ENCODE measurements at places on chromosomes 1 and 21. TPM values are rescaled to one million over a fixed set of nuclear protein-coding genes. Genes with fewer than 3 reads are reported as not detected.

Gene EDN2
- total RNA-seq: not detected

Gene KCNJ9
- not detected for total RNA-seq

- no peaks in the 10 kb centered on the region for H3K4me1 ChIP-seq
- no peaks in the 10 kb centered on the region for H3K36me3 ChIP-seq
- DNase-seq: no peak
- H3K27ac ChIP-seq: no peak overlapping the region
- H3K4me3 ChIP-seq: no peak overlapping the region
Observed at GRCh38 chr21:37717534-37717933, 198.7 kb downstream of the KCNJ6 start.

DNA sequence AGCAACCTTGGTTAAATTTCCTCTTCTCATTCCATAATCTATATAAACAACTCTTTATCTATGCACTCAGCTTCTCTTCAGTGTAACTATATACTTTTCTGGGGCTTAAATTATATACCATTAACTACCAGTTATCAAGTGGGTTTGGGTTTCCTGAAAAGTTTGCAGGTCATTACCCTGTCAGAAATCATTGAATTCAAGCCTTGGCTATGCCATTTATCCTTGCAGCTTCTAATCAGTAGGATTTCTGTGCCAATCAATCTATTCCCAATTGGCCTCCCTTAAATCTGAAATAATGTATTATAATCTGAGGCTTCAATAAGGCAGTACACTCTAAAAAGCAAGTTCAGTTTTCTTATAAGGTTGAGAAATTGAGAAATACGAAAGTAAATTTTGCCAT is 466.5 kb downstream of the NCAM2 start:
- no peak overlapping the region for H3K27ac ChIP-seq
- no peaks in the 10 kb centered on the region for H3K4me1 ChIP-seq
- no peak overlapping the region for H3K4me3 ChIP-seq
- no peaks in the 10 kb centered on the region for H3K36me3 ChIP-seq
- DNase-seq: no peak

DNA sequence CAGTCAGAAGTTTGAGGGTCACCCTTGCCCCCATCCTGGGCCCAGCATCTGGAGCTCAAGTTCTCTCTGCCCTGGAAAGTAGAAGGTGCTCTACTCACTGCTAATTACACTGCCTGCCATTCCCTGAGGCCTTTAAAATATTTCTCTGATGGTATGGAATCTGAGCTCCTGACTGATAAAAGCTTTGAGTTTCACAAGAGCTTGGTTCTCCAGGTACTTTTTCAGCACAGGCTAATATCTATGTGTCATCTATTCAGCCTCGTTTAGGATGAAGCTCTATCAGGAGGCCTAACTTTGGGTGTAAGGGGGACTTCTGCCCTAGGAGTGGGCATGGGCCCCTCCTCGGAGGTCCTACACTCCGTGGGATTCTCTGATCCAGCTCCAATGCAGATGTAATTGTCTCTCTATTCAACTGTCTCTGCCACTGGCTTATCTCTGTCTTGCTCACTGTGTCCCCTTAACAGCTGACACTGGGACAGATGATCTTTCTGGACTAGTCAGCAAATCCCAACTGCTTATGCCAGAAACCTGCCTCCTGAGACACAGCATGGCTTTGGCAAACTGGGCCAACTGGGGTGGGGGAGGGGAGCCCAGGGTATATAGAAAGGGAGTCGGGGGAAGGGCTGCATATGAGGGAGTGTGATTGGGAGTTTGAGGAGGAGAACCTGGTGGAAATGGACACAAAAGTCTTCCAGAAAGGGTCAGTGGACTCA is 104.2 kb upstream of the GADD45A start:
- H3K27ac ChIP-seq: no peak overlapping the region
- DNase-seq: no peak
- no peaks in the 10 kb centered on the region for H3K36me3 ChIP-seq

DNA sequence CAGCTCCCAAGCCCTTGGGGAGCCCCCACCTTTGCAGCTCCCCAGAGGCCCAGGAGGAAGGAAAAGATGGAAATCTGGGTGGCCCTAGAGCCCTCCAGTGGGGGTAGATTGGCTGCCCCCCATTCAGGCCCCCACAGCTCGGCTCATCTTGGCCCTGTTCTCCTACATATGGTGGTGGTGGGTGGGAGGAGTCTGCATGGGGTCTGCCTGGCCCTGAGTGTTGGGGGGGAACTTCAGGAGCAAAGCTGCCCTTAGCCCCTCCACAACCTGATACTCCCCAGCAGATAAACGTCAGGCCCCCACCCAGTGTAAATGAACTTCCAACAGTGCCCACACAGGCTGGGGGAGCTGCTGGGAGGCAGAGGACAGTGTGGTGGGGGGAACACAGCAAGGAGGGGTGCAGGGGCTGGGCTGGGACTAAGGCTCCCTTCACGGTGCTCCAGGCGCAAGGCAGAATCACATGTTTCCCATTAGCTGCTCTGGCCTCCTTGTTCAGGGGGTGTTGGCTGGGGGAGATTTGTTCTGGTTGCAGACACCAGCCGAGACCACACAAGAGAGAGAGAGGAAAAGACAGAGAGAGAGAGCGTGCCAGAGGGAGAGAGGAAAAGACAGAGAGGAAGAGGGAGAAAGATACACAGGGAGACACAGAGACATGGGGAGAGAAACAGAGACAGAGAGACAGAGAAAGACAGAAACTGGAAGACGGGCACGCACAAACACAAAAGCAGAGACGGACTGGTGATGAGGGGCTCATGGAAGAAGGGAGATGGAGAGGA is 42.6 kb downstream of the AHDC1 start:
- no peak overlapping the region for H3K4me3 ChIP-seq
- DNase-seq: no peak
- H3K4me1 ChIP-seq: peaks cover 100% of the 10 kb centered on the region
- H3K27ac ChIP-seq: peak overlapping the region; percentile 97
- peaks cover 4% of the 10 kb centered on the region for H3K36me3 ChIP-seq
- no peaks in the 10 kb centered on the region for H3K27me3 ChIP-seq
